Aorta (tissue), 5 donors: ENCODE measurements at places on chromosomes 2 and 18. TPM values are rescaled to one million over a fixed set of nuclear protein-coding genes. Genes with fewer than 3 reads are reported as not detected.

LYG2 gene
- polyA plus RNA-seq: not detected

GRB14 gene
- polyA plus RNA-seq: 1.6 TPM

RASGRP3 gene
- 0.46 TPM for polyA plus RNA-seq

UGT1A4 gene
- polyA plus RNA-seq: not detected

COL6A3 gene
- 7.3 TPM for polyA plus RNA-seq

NRP2 gene
- polyA plus RNA-seq: 15.5 TPM

COL4A3 gene
- 2.8 TPM for polyA plus RNA-seq
